ENCODE measurements at places on chromosomes 16 and 17. TPM values are rescaled to one million over a fixed set of nuclear protein-coding genes. Genes with fewer than 3 reads are reported as not detected.

DNA sequence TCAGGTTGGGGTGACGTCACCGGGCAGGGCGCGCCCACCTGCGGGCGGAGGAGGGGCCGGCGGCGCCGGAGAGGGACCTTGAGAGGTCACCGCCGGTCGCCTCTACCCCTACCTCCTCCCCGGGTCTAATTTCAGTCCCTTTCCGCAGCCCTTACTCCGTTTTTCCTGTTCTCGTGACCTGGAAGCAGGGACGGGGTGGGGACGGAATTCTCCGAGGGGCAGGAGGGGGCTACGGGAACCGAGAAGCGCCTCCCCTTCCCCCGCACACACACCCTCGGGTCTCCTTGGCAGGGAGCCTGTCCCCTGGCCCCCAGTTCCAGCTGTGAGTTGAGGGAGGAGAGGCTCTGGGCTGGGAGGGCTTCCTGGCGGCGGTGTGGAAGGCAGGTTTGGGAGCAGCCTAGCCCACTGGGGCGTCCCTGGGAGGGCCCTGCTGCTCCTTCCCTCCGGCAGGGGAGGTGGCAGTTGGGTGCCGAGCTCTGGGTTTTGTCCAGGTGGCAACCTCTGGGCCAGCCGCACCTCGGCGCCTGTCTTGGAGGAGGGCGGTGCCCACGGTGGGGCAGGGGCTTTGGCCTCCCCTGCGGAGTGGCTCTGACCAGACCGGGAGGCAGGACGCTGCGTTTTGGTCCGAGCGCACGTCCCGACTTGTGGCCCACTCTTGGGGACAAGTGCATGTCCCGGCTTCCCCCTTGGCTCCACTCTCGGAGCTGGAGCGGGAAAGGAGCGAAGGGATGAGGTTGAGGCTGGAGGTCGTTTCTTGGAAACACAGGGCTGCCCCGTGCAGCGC, 773 bp downstream of the SYNGR3 start:
- peak overlapping the region; percentile 51 for H3K4me3 ChIP-seq
- peak; percentile 61 for DNase-seq
- H3K4me1 ChIP-seq = peaks cover 9% of the 10 kb centered on the region
- peaks cover 5% of the 10 kb centered on the region for H3K36me3 ChIP-seq

The KPNA2 gene
- 324 TPM for total RNA-seq

The RABEP1 gene
- 21.8 TPM for total RNA-seq

- H3K27ac ChIP-seq = no peak overlapping the region
- no peak overlapping the region for H3K4me3 ChIP-seq
- H3K27me3 ChIP-seq = no peaks in the 10 kb centered on the region
- no peaks in the 10 kb centered on the region for H3K4me1 ChIP-seq
These were observed 39.1 kb downstream of the OR1D5 start for GRCh38 chr17:3024346-3024745.

- no peak overlapping the region for H3K4me3 ChIP-seq
- no peaks in the 10 kb centered on the region for H3K27me3 ChIP-seq
- DNase-seq = no peak
- H3K27ac ChIP-seq = no peak overlapping the region
These were observed 86.0 kb downstream of the AIPL1 start for GRCh38 chr17:6348891-6349290.

The KRTAP4-6 gene
- not detected for total RNA-seq

The PLLP gene
- total RNA-seq = 53.0 TPM

DNA sequence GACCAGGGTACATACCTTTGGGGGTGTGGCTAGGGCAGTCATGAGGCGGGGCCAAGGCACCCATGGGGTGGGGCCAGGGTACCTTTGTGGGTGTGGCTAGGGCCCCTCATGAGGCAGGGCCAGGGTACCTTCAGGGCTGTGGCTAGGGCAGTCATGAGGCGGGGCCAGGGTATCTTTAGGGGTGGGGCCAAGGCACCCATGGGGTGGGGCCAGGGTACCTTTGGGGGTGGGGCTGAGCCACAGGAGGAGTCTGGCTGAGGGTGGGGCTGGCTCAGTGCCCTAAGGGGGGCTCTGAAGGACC, 3.5 kb downstream of the GNG13 start:
- H3K27me3 ChIP-seq = no peaks in the 10 kb centered on the region
- peak; percentile 75 for DNase-seq
- no peaks in the 10 kb centered on the region for H3K36me3 ChIP-seq
- no peak overlapping the region for H3K4me3 ChIP-seq
- peaks cover 9% of the 10 kb centered on the region for H3K4me1 ChIP-seq
- H3K27ac ChIP-seq = no peak overlapping the region
